ENCODE measurements at places on chromosomes 16 and 17.

DNA sequence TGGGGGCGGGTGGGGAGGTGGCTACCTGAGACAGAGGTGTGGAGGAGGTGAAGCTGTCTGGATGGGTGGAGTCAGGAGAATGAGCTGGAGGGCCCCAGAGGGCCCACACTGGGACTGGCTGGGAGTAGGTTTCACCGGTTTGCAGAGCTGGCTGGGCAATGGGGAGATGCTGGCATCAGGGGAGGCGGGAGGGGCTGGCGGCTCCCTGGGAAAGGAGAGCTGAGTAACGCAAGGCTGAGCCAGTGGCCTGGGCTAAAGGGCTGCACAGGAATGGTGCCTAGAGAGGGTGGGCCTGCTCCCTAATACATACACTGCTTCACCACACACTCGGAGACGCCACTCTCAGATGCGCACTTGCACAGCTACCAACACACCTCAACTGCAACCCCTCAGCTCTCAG, 12.4 kb downstream of the P3H4 start:
- DNase-seq: no peak

GRCh38 chr17:15291674-15292361, 26.7 kb upstream of the PMP22 start:
- DNase-seq: no peak

DNA sequence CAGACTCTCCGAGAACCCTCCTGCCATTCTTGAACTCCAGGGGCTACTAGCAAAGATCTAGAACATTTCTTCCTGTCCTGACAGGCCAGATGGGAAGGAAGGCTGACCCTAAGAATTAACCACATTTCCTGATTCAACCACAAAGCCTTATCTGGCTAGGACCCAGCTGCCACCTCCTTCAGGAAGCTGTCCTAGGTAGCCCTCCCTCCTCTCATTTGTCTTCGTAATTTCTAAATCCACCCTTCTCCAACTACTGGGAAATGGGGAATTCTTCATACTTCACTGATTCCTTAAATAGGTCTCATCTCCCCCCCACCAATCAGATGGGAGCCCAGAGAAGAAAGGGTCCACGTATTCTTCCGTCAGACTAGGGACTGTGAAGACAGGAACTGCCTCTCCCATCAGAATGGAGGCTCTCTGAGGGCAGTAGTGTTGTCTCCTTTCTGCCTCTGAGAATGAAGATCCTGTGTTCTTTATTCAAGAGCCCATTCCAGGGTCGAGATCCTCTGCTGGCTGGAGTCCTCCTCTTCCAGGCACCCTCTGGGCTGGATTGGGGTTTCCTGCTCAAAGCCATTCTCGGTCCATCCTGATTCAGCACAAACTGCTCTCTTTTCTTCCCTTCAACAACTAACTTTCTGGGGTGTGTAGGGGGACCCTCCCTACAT, 2.1 kb downstream of the SAMD14 start:
- DNase-seq: no peak

DNA sequence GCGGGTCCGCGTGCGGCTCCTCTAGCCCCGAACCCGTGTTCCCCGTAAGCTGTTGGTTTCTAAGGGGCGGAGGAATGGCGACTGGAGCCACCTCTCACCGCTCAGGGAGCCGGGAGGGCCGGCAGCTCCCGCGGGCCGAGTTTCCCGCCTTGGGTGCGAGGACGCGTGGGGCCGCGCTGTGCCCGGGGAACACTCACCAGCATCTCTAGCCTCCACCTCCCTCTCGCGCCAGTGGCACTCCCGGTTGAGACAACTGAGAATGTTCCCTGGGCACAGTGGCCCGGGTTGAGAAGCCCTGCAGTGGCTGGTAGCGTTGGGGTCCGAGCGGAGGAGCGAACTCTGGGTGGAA, 560 bp downstream of the TELO2 start:
- no peak for DNase-seq

DNA sequence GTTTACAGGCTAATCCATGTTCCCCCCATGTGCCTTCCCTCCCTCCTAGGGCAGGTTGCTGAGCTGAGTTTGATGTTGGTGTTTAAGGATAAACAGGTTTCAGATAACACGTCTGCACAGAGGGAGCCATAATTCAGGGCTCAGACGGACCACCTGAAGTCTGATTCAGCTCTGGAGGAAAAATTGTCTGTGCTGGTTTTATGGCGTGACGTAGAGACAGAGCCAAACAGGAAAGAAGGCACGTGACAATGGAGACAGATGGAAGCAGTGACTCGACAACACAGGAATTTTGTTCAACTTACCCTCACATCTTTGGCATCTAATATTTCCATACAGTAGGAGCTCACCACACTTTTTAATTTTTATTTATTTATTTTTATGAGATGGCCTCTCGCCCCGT, 10.7 kb upstream of the USP10 start:
- no peak for DNase-seq

GRCh38 chr16:86398622-86399021, 111.7 kb upstream of the FOXF1 start:
- DNase-seq: no peak

GRCh38 chr16:17154981-17155380, 315.8 kb downstream of the XYLT1 start:
- DNase-seq: no peak

DNA sequence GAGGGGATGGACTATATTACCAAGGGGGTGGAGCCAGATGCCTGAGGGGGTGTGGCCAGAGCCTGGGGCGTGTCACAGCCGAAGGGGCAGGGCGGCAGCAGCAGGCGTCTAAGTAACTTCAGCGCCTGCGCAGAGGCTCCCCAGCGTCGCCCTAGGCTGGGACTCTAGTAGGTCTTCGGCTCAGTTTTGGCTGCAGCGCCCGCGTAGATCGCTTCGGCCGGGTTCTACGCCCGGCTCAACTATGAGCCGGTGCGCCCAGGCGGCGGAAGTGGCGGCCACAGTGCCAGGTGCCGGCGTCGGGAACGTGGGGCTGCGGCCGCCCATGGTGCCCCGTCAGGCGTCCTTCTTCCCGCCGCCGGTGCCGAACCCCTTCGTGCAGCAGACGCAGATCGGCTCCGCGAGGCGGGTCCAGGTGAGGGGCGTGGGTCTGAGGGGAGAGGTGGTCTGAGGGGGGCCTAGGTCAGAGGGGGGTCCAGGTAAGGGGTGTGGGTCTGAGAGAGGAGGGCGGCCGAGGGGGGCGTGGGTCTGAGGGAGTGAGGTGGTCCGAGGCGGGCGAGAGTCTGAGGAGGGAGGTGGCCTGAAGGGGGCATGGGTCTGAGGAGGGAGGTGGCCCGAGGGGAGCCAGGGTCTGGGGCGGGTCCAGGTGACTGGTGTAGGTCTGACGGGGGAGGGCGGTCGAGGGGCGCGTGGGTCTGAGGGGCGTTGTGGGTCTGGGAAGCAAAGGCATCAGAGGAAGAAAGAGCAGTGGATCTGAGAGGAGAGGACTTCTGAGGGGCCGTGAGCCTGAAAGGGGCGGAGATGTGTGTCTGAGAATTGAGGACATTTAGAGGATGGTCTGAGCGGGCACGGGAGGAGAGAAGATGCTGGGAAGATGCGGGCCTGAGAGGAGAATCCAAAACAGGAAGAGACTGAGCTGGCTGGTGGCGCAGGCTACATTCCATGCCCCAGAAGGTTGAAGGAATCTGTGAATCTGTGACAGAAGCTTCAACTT, at the start of gene LPCAT2:
Gene LPCAT2 (plus strand): TSS at position 132 of the 991 bp plus-strand sequence. CDS start 110 bp downstream, at position 242.
- peak; percentile 5 for DNase-seq

GRCh38 chr16:23025692-23026307, 123.5 kb downstream of the USP31 start:
- DNase-seq: peak; percentile 1

- no peak for DNase-seq
Observed at GRCh38 chr17:11487469-11487868, 110.8 kb upstream of the DNAH9 start.

- no peak for DNase-seq
Observed at GRCh38 chr16:21075252-21075651, 75.4 kb downstream of the DNAH3 start.

DNA sequence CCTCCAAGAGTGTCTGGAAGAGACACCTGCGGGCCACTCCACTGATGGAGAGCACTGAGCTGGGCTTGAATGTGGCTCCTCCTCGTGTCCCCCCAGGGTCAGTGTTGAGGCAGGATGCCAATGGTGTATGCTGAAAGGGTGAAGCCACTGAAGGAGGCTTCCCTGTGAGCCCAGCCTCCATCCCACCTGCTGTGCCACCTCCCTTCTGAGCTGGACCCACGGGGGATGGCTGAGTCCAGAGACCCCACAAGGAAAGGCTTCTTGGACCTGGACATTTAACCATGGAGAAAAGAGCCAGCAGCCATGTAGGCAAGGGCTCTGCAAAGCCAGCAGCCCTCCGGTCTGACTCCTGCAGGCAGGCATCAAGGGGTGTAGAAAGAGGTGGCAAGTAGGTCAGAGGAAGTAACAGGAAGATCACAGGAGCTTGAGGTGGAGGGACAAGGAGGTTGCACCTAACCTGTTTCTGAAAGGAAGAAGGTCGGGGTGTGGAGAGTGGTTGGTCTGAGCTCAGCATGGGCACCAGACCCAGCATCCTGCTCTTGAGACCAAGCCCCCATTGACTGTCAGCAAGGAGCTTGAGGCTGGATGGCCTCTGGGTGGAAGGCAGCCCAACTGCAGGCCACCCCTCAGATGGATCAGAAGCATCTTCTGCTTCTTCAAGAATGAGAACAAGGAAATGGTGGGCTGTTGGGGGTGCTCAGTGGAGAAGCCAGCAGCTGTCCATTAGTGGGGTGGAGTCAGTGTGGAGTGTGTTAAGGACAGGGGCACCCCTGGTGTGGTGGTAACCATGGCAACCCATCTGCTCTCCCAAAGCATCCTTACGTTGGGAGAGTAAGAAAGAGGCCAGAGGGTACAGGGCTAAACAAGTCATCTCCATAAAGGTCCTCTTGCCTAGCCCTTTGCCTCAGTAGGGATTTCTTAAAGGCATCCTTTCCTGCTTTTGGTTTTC, 80.7 kb downstream of the PLD6 start:
- DNase-seq: peak; percentile 85

DNA sequence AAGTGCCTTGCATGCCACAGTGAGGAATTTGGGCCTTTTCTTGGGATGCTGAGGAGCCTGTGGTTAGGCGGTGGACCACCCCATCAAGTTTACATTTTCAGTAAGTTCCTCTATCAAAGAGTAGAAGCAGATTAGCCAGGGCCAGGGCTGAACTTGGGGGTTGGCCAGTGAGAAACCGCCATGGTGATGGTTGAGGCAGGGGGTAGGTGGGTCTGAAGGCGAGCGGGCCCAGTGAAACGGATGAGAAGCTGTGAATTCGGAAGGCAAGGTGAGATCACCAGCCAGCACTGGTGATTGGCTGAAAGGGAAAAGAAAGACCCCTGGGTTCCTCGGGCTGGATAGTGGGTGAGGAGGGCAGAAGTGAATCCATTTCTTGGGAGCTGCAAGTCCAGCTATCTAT, 311.4 kb downstream of the CBLN1 start:
- no peak for DNase-seq

DNA sequence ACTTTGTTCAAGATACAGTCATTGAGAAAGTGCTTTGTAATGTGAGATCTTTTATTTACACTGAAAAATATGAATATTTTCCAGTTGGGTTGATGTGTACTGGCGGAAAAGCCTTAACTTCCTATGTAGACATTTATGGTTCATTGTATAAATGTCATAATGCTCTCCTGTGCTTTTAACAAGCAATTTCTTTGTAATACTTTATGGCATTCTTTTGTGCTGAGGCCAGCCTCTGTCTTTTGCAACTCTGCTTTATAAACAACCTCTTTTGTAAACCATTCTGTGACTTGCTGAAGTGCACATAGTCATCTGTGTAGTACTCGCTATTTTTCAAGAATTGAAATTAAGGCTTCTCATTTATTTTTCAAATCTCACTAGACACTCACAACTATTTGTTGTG, 291.2 kb downstream of the CDH11 start:
- DNase-seq: no peak

GRCh38 chr16:27822529-27822928, 241.0 kb downstream of the GSG1L start:
- DNase-seq: no peak

- no peak for DNase-seq
Observed at GRCh38 chr17:49871211-49871610, 23.3 kb upstream of the TAC4 start.

All from G401 (cell line).